ENCODE measurements at places on chromosomes 13 and 19.

GRCh38 chr13:58266271-58266670 lies 634.7 kb downstream of the PCDH17 start:
- DNase-seq = no peak

- DNase-seq = no peak
Observed at GRCh38 chr13:34826432-34826831, 115.6 kb upstream of the NBEA start.

DNA sequence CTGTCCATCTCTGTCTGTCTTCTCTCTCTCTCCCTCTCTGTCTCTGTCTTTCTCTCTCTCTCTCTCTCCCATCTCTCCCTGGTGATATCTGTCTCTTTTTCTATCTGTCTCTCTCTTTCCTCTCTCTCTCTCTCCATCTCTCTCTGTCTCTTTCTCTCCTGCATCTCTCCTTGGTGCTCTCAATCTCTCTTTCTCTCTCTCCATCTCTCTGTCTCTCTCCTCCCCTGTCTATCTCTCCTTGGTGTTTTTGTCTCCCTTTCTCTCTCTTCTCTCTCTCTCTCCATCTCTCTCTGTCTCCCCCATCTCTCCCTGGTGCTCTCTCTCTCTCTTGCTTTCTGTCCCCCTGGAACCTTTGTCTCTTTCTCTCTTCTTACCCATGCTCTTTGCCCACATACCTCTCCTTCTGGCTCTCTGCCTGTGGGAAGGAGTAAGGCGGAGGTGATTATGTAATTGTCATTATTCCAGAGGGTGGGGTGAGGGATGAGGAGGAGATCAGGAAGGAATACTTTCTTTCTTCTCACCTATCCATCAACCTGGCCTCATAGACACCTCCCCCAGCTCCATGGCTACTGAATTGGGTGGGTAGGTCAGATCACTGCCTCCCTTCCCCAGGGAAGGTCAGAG lies 30.9 kb upstream of the CYP2B6 start:
- DNase-seq = no peak

DNA sequence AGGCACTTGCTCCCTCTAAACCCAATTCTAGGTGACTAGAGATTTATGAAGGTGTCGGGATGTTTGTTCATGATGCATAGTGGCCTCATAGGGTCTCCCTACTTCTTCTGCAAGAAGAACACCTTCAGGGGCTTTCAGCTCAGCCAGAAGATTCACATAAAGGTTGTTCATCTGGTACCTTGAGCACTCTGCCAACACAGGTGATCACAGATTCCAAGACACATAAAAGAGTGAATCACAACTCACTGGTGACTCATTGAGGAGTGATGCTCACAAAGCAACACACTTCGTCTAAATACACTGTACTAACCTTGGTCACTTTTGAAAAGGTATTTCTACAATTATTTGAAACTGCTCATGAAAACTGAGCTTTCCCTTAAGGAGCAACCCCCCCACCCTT lies 6.8 kb upstream of the ZNF324 start:
- no peak for DNase-seq

GRCh38 chr13:71210861-71211260 lies 656.1 kb downstream of the DACH1 start:
- no peak for DNase-seq

Data from cerebellar nuclear complex (tissue), 1 donor.